ENCODE measurements at places on chromosomes 16 and 17. TPM values are rescaled to one million over a fixed set of nuclear protein-coding genes. Genes with fewer than 3 reads are reported as not detected.

Gene KRT9
- not detected for total RNA-seq

Gene ZNF385C
- not detected for total RNA-seq

Gene PLD6
- total RNA-seq, result 12.4 TPM

- DNase-seq, result no peak
These were observed 5.8 kb downstream of the TXNDC11 start for GRCh38 chr16:11736903-11737302.

DNA sequence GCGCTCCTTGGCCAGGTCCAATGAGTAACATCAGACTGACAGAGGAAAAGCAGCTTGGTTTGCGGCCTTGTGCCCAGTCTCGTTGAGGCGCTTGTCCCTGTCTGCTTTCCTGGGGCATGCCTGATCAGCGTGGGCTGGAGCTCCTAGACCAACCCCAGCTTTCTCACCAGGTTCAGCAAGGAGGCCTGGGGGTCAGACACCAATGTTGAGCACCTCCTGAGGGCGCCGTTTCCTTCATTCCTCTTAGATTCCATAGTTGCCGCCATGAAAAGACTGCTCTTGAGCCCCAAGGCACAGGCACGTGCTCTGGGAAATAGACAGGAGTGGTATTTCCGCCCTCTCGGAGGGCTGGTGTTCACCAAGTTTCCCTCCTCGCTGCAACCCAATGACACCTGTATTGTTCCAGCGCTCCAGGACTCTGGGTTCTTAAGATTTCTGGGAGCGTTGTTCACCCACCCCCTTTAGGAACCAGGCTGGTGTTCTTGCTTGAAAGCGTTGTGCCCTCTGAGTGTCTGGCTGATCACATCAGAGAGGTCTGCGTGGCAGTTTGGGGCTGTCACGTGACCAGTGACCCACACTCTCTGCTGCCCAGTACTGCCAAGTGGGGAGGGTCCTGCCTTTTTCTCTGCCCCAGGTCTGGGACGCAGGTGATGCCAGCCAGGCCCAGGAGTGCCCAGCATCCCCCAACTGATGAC, 18.0 kb downstream of the KCTD2 start:
- DNase-seq, result no peak

DNA sequence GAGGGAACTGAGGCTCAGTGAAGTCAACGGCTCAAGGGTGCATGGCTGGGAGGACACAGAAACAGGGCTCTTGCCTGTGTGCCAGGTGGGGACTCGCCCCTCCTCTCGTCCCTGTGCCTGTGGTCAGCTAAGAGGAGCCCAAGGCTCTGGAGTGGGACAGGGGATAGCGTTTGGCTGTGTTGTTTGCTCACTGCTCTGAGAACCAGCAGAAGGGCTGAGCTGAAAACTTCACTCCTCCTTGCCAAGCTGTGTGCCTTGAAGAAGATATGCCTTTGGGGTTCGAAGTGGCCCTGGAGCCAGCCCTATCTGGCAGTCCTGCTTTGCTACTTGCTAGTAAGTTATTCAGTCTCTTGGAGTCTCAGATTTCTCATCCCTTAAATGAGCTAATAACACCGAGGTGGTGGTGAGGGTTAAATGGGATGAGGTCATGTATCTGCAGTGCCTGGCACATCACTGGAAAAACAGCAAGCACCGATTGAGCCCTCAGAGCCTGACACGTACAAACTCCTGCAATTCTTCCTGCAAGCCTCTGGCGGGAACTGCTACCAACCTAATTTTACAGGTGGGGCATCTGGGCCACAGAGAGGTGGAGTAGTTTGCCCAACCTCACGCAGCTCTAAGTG, 17.7 kb downstream of the FOXL1 start:
- no peak for DNase-seq
